Naive thymus-derived CD8-positive, alpha-beta T cell (primary cell): ENCODE measurements at places on chromosomes 6 and 20. TPM values are rescaled to one million over a fixed set of nuclear protein-coding genes. Genes with fewer than 3 reads are reported as not detected.

- DNase-seq: no peak
Observed at GRCh38 chr20:57867181-57867803, 157.5 kb upstream of the PMEPA1 start.

GRCh38 chr6:113953346-113953745, 17.6 kb downstream of the HDAC2 start:
- DNase-seq: no peak

- no peak for DNase-seq
Observed at GRCh38 chr6:37344308-37344707, 9.5 kb upstream of the RNF8 start.

- DNase-seq: no peak
Observed at GRCh38 chr20:56957737-56958553, 308.5 kb downstream of the BMP7 start.

DNA sequence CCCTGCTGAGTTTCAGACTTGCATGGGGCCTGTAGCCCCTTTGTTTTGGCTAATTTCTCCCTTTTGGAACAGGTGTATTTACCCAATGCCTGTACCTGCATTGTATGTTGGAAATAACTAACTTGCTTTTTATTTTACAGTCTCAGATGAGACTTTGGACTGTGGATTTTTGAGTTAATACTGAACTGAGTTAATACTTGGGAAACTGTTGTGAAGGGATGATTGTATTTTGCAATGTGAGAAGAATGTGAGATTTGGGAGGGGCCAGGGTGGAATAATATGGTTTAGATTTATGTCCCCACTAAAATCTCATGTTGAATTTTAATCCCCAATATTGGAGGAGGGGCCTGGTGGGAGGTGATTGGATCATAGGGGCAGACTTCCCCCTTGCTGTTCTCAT, 99.1 kb upstream of the IRAK1BP1 start:
- no peak for DNase-seq

DNA sequence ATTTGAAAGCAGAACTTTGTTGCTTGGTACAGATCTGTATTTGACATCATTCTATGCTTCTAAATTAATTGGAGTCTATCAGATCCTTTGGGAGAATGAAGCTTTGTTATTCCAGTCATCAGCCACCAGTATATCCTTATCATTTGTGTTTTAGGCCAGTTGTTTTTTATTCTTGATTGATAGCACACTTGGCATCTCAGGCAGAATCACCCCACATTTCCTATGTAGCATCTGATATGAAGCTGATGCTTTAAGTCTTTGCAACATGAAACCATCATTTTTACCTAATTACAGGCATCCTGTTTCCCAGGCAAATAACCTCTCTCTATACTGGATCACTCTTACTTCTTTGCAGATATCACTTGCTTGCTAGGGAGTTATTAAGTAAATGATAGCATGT, 20.7 kb upstream of the RNGTT start:
- DNase-seq: no peak

DNA sequence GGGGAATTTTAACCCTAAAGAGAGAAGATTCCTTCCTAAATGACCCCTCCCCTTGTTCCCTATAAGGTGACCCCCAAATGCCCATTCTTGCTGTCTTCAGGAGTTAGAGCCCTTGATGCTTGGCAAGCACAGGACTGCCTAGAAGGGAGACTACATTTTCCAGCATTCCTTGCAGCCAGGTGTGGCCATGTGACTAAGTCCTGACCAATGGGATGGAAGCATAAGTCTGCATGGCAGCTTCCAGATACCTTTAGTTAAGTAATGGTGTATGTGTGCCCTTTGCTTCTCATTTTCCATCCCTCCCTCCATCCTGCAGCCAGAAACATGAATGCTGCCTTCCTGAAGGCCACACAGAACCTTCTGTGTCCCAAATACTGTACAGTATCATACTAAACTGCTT, 5.5 kb downstream of the BFSP1 start:
- no peak for DNase-seq

GRCh38 chr20:4902788-4903187, 98.5 kb downstream of the SLC23A2 start:
- DNase-seq: no peak

DNA sequence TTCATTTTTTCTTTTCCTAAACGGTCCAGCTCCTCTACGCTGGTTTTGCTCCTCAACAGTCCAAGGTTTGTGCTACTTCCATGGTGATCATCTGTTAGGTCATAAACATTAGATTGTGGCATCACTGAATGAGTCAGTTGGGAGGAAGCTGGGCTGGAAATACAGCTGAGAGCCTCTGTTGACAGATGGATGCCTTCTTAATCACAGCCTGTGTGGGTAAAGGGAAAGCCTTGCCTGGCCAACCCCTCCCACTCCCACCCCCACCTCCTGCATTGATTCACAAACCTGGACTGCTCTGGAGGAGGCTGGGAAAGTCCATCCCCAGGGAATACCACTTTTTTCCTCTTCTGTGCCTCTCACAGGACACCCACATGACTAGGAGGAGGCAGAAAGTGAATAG, 180.6 kb upstream of the CCN2 start:
- DNase-seq: no peak

- no peak for DNase-seq
Observed at GRCh38 chr6:43910638-43911353, 140.8 kb downstream of the VEGFA start.

GRCh38 chr6:91438570-91438969, 851.7 kb upstream of the MAP3K7 start:
- no peak for DNase-seq

- DNase-seq: no peak
Observed at GRCh38 chr6:163435023-163435422, 20.5 kb downstream of the QKI start.

GRCh38 chr6:71349395-71349794, 60.8 kb downstream of the OGFRL1 start:
- DNase-seq: no peak

DNA sequence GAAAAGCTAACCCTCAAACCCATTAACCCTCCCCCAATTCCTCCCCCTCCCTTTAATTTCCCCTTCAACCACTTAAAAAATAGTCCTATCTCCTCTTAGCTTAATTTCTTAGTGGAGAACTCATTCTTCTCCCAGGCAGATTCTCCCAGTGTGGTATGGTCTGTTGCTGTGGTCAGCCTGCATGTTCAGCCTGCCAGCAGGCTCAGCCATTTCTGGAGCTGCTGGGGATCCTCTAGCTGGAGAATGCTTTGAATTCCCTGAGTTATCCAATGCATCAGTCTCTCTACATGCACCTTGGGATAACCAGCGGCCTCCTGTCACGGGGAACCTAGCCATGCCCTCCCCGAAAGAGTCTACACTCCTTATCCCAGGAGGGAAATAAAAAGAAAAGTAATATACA, 375.4 kb upstream of the RSPO3 start:
- no peak for DNase-seq

The OTOR gene
- polyA plus RNA-seq: not detected

The SOX18 gene
- not detected for polyA plus RNA-seq

The FAM162B gene
- polyA plus RNA-seq: not detected

The PHACTR1 gene
- 0.07 TPM for polyA plus RNA-seq

The NKX2-4 gene
- not detected for polyA plus RNA-seq

The RGS17 gene
- polyA plus RNA-seq: not detected

The TEAD3 gene
- 0.16 TPM for polyA plus RNA-seq

The CAGE1 gene
- not detected for polyA plus RNA-seq

The ABHD16B gene
- 0.29 TPM for polyA plus RNA-seq
